Stimulated activated CD4-positive, alpha-beta T cell treated with anti-CD3 and anti-CD28 coated beads, Interleukin-15, amount 100 ng/mL, for 1 hour (primary cell): ENCODE measurements at places on chromosomes 2 and 18.

- DNase-seq = no peak
These were observed 26.8 kb downstream of the ACMSD start for GRCh38 chr2:134865067-134865787.

DNA sequence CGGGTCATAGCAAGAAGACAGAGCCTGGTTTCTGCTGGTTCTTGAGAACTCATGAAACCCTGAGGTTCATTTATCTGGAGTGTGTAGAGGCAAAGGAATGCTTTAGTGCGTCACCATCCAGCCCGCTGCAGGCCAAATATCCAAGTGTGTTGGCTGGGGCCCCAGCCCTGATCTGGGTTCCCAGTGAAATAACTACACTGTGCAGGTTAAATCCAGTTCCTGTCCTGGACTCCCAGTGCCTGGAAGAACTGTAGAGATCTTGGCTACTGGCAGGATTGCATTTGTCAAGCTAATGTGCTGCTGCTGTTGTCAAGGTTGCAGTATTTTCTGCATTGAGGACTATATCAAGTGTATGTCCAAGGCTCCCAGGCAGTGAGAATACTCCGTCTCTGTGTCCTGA, 89.9 kb downstream of the MAPK4 start:
- DNase-seq = no peak

DNA sequence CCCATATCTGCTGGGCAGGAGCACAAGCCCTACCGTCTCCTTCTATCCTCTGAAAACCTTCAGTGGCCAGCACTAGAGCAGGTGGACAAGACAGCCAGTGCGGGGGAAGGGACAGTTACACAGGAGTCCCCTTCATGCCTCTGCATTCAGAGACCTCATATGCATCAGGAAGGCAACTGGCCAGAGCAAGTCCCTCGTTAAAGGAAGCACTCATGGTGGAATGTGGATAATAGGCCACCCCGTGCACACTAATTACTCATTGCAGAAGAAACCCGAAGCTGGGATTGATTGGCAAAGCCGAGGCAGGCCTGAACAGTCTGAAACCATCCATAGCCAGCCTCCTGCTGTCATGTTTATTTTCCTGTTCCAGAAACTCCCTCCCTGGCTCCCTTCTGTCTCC, 11.2 kb downstream of the KIAA2012 start:
- no peak for DNase-seq

GRCh38 chr2:127348426-127349000, 39.3 kb downstream of the MAP3K2 start:
- no peak for DNase-seq

- DNase-seq = no peak
These were observed 28.8 kb upstream of the FIGN start for GRCh38 chr2:163764566-163764965.

DNA sequence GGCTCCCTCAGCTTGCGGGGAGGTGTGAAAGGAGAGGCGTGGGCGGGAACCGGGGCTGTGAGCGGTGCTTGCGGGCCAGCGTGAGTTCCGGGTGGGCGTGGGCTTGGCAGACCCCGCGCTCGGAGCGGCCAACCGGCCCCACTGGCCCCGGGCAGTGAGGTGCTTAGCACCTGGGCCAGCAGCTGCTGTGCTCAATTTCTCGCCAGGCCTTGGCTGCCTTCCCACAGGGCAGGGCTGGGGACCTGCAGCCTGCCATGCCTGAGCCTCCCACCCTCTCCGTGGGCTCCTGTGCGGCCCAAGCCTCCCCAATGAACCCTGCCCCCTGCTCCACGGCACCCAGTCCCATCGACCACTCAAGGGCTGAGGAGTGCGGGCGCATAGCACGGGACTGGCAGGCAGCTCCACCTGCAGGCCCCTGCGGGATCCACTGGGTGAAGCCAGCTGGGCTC, 48.2 kb downstream of the RNF138 start:
- no peak for DNase-seq

GRCh38 chr2:37676274-37676673, 4.8 kb upstream of the CDC42EP3 start:
- no peak for DNase-seq

DNA sequence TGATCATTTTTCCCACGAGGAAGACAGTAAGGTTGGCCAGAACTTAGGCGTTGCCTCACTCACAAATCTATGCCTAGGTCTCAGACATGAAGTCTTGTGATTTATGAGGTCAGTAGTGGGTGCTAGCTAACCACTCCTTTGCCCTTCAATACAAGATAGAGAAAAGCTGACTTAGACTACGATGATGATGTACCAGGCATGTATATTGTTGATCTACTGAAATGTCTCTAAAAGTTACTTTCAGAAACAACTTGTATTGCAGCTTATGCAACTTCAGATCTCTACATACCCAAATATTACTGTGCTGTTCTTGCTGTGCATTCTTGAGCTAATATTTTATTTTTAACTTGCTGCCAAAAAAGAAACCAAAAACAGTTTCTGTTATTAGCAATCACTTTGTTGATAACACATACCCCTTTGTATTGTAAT, 30.6 kb downstream of the MAPRE2 start:
- no peak for DNase-seq

- DNase-seq = no peak
These were observed 98.9 kb upstream of the SEC11C start for GRCh38 chr18:59040770-59041148.

- DNase-seq = no peak
These were observed 200.1 kb downstream of the NDUFA10 start for GRCh38 chr2:239824866-239825704.

- DNase-seq = no peak
These were observed 166.6 kb downstream of the TNS1 start for GRCh38 chr2:217835931-217836891.

DNA sequence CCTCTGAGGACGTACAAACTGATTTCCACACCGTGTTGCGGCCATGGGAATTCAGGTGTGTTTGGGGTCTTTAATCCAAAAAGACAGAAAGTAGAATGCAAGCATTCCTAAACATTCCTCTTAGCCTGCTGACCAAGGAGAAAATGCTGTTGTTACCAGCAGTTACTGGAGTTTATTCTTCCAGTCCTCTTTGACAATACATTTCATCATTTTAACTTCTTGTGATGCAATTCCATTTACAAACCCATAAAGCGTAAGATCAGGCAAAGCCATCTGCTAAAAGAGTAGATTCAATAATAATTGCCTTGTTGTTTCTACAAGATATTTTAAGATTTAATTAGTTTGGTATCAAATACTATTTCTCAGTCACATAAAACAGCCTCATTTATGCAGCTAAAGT, 32.7 kb downstream of the SPIRE1 start:
- no peak for DNase-seq

DNA sequence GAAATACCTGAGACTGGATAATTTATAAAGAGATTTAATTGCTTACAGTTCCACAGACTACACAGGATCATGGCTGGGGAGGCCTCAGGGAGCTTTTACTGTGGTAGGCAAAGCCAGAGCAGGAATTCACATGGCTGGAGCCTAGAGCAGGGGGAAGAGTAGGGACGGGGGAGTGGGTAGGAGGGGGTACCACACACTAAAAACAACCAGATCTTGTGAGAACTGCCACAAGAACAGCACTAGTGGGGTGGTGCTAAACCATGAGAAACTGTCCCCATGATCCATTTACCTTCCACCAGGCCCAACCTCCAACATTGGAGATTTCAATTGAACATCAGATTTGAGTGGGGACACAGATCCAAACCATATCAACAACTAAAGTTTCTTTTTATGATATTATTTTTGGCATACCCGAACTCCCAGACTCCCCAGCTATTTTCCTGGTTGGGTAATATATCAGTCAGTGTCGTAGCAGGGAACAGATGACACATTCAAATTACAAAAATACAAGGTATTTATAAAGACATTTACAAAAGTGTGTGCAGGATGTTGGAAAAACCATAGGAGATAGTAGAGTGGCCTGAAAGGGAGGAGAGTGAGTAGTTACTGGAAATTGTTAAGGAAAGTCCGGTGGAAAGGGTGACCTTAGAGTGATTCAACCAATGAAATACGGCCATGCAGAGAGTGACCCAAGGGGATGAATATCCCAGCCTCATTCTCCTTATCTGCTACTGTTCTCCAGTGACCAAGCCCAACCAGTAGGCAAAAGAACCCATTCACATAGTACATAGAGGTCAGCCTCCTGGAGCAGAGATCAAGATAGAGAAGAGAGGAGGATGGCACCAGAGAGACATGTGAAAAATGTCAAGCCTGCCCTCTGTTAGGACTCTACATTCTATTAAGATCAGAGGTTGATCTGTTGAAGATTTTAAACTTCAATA, 8.8 kb downstream of the RPL37A start:
- no peak for DNase-seq

GRCh38 chr2:157194097-157194688, 63.3 kb upstream of the GALNT5 start:
- no peak for DNase-seq

DNA sequence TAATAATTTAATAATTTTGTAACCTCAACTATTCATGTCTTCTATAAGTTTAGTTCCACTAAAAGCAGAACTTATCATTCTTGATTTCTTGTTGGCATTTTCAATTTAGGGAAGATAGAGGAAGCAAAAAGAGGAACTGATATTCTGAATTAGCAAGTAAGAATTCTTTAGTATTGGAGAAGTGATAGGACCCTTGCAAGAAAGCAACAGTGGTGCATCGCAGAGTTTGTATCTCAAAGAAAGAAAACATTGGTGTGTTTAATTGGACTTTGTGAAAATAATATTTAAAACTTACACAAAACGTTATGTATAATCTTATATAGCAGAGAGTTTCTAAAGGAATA, 36.5 kb upstream of the TNFRSF11A start:
- DNase-seq = no peak

- DNase-seq = no peak
These were observed 22.0 kb upstream of the STPG4 start for GRCh38 chr2:47177043-47177565.

GRCh38 chr2:57453945-57454344, 592.7 kb upstream of the VRK2 start:
- no peak for DNase-seq

- DNase-seq = no peak
These were observed 412.9 kb downstream of the TMEM182 start for GRCh38 chr2:103174711-103175110.

- DNase-seq = no peak
These were observed 8.7 kb upstream of the TXNDC2 start for GRCh38 chr18:9876867-9877654.

DNA sequence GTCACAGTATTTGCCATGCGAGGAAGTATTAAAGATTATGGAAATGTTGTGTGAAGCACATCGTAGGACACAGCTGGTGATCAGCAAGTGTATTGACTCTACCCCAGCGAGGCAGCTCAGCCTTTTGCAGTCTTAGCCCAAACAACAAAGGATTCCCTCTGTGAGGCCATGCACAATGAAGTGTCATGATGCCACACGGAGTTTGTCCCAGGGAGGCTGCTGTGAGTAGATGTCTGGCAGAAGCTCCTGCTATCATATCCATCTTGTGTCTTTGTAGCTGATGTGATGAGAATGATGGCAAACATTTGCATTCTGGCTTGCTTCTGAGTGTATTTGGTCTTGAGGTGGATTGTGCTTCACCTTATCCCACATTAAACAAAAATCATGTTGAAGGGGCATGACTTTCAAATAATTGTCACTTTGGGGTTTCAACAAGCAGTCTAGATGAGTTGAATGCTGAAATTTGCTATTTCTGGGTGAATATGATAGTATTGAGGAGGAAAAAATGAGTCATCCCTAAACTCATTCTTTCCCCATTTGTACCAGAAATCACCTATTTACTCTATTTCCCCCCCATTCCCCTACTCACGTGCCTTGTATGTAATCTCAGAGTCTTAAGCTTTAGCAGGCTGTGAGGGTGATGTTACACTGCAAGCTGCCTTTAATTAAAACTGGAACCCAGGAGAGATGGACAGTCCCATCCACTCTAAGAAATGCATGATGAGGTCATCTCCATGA, 273.5 kb downstream of the RNF144A start:
- DNase-seq = no peak
